Islet precursor cell (in vitro differentiated cells): ENCODE measurements at places on chromosomes 5 and 9.

GRCh38 chr5:176891331-176891958 lies 7.7 kb downstream of the HK3 start:
- DNase-seq = peak; percentile 42

DNA sequence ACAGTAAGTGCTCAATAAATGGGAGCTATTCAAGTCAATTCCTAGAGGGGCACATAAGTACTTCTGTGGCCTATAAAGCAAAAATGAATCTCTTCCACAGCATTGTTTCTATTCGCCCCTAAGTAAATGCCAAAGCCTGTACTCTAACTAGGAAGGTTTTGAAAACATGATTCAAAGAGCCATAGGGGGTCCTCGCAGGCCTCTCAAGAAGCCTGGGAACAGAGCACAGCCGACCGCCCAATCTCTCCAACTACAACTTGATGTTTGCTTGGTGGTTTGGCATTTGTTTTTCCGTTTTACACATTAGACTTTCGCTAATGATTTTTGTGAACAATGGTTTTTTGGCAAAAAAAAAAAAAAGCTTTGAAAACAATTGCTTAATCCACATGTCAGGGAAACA lies 19.4 kb downstream of the EFNA5 start:
- no peak for DNase-seq

DNA sequence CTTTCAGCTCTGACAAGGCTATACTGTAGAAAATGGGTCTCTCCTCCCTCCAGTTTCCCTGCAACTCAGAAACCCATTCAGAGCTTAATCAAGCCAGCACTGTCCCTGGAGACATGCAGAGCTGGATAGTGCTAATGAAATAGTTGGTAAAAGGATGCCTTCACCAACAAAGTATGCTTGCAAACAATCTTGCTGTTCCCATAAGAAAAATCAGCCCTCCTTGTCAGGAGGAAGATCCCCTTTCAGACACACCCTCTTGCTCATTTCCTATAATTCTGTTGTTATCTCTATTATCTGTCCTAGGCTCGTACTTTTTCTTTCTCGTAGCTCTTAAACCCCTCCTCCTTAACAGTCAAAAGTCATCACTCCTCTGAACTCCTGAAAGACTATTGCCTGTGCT lies 9.9 kb upstream of the OSMR start:
- DNase-seq = no peak

DNA sequence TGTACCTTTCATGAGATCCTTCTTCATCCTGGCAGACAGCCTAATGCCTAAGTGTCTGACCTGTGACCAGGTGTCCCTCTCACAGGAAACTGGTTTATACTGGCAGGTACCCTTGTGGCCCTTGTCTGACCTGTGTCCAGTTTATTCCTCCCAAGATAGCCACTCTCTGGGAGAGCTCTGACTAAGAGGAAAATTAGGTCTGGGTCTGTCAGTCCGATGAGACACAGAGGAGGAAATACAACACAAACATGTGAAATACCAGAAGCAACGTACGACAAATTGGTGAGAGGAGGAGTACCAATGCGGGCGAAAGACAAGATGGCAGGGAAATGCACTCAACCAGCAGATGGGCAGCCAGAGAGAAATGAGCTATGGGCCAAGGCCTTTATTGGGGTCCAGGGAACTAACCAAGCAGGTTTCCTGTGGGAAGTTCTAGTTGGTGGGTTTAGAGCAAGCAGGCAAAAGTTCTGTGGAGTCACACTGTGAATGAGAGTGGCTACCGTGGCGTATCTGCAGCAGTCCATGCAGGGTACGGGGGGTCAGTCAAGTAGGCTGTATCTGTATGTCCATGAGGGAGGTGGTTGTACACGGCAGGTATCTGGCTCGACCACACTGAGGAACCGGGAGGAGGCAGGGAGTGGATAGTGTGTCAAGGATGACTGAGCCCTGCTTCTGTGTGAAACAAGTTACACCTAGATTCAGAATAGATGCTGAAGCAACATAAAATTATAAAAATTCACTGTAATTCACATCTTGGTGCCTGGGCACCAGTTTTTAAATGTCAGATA lies 109.0 kb downstream of the MLLT3 start:
- no peak for DNase-seq

- DNase-seq = peak; percentile 45
Measured at GRCh38 chr5:119340597-119341218, 15.1 kb upstream of the TNFAIP8 start.

GRCh38 chr5:107463731-107464130 lies 207.0 kb downstream of the EFNA5 start:
- DNase-seq = no peak

GRCh38 chr9:134420281-134420845 lies 94.1 kb downstream of the RXRA start:
- no peak for DNase-seq

- DNase-seq = no peak
Measured at GRCh38 chr5:16547200-16547842, 69.5 kb downstream of the RETREG1 start.

- DNase-seq = no peak
Measured at GRCh38 chr5:89443508-89443907, 560.5 kb upstream of the MEF2C start.

DNA sequence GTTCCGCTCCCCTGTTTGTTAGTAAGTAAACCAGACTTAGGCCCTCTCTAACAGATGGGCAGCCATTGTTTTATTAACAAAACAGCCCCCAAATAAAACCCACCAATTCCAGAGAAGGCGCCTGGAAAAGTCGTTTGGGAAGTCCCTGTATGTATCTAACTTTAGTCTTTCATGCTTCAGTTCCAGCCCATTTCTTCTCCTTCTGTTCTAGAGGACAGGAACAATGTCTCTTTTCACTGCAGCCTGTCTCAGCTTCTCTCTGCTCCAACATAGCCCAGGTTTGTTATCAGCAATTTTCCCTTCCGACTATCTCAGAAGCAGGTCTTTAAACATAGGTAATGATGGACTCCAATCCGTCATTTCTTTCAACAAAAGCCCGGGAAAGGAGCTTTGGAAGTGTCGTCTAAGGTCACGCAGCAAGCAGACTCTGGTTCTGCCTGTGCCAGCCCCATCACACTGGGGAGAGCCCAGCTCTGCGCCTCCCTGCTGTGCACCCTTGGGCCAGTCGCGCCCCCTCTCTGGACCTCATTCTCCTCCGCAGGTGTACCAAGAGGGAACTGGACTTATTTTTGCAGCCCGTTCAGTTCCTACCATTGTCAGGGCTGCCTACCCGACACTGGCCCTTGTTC lies 9.6 kb upstream of the AKNA start:
- no peak for DNase-seq

DNA sequence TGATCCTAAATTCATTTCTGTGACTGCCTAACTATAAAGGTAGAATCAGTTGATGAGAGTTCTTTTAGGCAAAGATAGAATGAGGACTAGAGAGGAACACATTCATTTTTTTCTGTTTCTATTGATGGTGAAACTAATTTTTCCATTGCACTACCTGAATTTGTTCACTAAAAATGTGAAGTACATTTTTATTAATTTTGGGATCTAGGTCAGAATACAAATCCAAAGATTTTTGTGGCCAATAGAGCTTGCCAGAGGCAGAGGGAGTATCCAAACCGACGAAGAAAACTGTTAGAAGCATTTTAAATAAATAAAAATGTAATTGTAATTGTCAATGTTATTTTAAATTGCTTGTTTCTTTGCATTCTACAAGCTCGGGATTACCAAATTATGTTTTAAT lies 78.1 kb downstream of the MTREX start:
- DNase-seq = no peak

DNA sequence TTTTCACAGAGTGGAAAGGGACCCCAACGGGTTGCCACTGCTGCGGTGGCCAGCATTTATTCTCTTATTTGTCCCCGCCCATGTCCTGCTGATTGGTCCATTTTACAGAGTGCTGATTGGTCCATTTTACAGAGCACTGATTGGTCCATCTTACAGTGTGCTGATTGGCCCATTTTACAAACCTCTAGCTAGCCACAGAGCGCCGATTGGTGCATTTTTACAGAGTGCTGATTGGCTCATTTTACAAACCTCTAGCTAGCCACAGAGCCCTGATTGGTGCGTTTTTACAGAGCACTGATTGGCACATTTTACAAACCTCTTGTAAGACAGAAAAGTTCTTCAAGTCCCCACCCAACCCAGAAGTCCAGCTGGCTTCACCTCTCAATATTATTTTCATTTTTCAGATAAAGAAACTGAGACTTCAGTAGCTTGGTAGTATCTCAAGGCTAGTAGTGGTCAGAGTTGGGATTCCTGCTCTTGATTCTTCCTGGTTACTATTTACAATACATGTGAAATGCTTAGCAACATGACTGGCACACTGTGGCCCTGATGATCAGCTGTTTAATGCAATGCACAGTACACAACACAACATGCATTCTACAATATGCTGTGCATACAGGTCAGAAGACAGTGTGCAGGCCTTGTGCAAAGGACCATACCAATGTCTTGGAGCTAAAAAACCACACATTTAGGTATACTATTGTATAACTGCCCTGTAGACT lies 63.6 kb upstream of the BOD1 start:
- no peak for DNase-seq

GRCh38 chr5:158953929-158954534 lies 145.7 kb downstream of the EBF1 start:
- no peak for DNase-seq

DNA sequence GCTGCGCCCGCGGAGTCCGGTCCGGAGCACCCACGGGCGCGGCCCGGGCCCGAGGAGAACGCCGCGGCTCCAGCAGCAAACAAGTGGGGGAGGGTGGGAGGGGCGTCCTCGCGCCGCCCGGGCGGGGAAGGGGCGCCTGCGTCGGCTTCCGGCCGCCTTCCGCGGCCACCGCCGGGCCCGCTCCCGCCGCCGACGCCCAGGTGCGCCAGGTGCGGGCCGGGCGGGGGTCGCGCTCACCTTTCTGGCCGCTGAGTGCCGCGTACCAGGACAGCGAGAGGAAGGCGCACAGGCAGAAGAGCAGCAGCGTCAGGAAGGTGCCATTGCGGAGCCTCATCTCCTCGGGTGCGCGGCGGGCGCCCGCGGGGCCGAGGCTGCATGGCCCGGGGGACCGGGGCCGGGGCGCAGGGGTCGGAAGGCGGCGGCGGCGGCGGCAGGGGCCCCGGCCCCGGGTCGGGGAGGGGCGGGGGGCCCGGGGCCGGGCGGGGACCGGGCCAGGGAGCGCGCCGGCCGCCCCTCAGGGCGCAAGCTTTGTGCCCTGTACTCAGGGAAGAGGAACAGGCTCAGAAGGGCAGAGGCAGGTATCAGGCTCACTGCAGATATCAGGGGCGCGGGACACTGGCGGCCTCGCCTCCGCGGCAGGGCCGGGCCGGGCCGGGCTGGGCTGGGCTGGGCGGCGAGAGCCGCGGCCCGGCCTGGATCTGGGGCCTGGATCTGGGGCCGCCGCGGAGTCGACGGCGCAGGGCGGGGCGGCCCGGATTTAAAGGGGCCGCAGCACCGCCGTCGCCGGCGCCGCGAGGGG lies at the start of gene MGAT4B:
Gene MGAT4B (minus strand): TSS at position 617 of the 799 bp plus-strand sequence. CDS start 283 bp downstream, at position 334.
- DNase-seq = peak; percentile 72

GRCh38 chr9:82436475-82436874 lies 447.9 kb downstream of the SPATA31D1 start:
- DNase-seq = no peak

DNA sequence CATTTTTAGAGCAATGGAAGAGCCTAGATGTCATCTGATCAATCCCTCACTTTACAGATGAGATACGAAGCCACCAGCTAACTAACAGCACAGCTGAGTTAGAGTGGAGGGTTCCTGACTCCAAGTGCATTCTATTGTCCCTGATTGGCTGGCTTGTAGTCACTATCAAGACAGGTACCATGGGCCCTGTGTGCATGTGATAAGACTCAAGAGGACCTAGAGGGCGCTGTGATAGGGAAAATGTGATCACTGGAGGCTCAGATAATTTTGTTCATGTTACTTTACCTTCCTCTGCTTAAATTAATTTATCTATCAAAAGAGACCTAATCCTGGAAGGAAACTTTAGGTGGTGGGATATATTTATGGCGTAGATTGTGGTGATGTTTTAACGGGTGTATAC lies 19.5 kb upstream of the SNAPC3 start:
- DNase-seq = no peak

- peak; percentile 81 for DNase-seq
Measured at GRCh38 chr5:159310511-159310910, 19.8 kb downstream of the IL12B start.

GRCh38 chr5:112649882-112650281 lies 87.8 kb upstream of the APC start:
- DNase-seq = no peak

GRCh38 chr5:83517688-83518085 lies 46.1 kb downstream of the VCAN start:
- no peak for DNase-seq

GRCh38 chr9:129725795-129726251 lies 27.0 kb downstream of the PTGES start:
- no peak for DNase-seq
